Diencephalon (tissue), 1 donor: ENCODE measurements at places on chromosomes 3 and 15. TPM values are rescaled to one million over a fixed set of nuclear protein-coding genes. Genes with fewer than 3 reads are reported as not detected.

The ANKUB1 gene
- total RNA-seq, result 4.2 TPM

The CCRL2 gene
- 1.4 TPM for total RNA-seq

The SNTN gene
- total RNA-seq, result 2.3 TPM

The TCTA gene
- 18.0 TPM for total RNA-seq

The GABRA5 gene
- 103 TPM for total RNA-seq

The GCSAM gene
- total RNA-seq, result not detected

The RTP1 gene
- 3.2 TPM for total RNA-seq

The SKOR1 gene
- total RNA-seq, result 0.69 TPM

The CNTN4 gene
- total RNA-seq, result 96.0 TPM

The TMED3 gene
- 37.4 TPM for total RNA-seq

The FILIP1L gene
- total RNA-seq, result 3.5 TPM

The FBXO40 gene
- not detected for total RNA-seq

The KATNBL1 gene
- total RNA-seq, result 99.9 TPM

The CACNA2D3 gene
- 69.7 TPM for total RNA-seq

The RASGRP1 gene
- total RNA-seq, result 14.5 TPM

The NGRN gene
- total RNA-seq, result 190 TPM

The TPRG1 gene
- total RNA-seq, result 4.4 TPM

The PIGBOS1 gene
- total RNA-seq, result 8.5 TPM

The P3H2 gene
- 2.3 TPM for total RNA-seq

The PCSK6 gene
- 17.8 TPM for total RNA-seq

The CSPG4 gene
- 11.5 TPM for total RNA-seq

The KLF15 gene
- total RNA-seq, result 6.7 TPM

The RPSA gene
- total RNA-seq, result 1,160 TPM

The GOLGA8N gene
- 4.6 TPM for total RNA-seq

The ZPLD1 gene
- 0.46 TPM for total RNA-seq

The BCL2A1 gene
- 3.0 TPM for total RNA-seq

The RPL15 gene
- 2,167 TPM for total RNA-seq

The MUC4 gene
- 0.46 TPM for total RNA-seq

The DUOX1 gene
- total RNA-seq, result under 0.01 TPM

The C15orf62 gene
- total RNA-seq, result 0.46 TPM

The ITGA11 gene
- total RNA-seq, result 0.92 TPM

The IL5RA gene
- total RNA-seq, result 11.1 TPM

The RAMAC gene
- total RNA-seq, result 40.4 TPM

The PLA2G4F gene
- total RNA-seq, result not detected

The MINDY4B gene
- total RNA-seq, result not detected

The SCAANT1 gene
- not detected for total RNA-seq

The CSTA gene
- 1.4 TPM for total RNA-seq

The SEC22C gene
- total RNA-seq, result 55.8 TPM

The TMCO5A gene
- total RNA-seq, result not detected

The CDCP1 gene
- 0.23 TPM for total RNA-seq

The CHMP2B gene
- total RNA-seq, result 63.0 TPM

The GBE1 gene
- 22.1 TPM for total RNA-seq

The CIP2A gene
- total RNA-seq, result 26.1 TPM

The SCG3 gene
- 52.6 TPM for total RNA-seq

The HHATL gene
- total RNA-seq, result 0.23 TPM
